ENCODE measurements at places on chromosomes 1 and 21. TPM values are rescaled to one million over a fixed set of nuclear protein-coding genes. Genes with fewer than 3 reads are reported as not detected.

DNA sequence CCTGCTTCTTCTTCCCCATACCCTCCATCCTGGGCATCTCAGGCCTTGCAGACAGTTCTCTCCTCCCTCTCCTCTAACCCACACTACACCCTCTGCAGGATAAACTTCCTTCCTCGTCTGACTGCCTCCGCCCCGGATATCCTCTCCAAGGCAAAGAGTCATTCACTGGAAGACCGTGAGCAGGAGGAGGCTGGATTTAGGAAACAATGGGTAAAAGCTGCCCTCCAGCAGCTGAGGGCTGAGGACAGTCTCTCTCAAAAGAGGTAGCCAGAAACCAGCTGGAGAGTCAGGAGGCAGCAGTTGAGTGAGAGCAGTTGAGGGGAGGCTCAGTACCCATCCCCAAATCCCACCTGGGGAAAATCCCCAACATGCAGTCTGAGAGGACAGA, 1.4 kb downstream of the CSRP1 start:
- no peak for DNase-seq

Gene LHX4
- total RNA-seq = under 0.01 TPM

DNA sequence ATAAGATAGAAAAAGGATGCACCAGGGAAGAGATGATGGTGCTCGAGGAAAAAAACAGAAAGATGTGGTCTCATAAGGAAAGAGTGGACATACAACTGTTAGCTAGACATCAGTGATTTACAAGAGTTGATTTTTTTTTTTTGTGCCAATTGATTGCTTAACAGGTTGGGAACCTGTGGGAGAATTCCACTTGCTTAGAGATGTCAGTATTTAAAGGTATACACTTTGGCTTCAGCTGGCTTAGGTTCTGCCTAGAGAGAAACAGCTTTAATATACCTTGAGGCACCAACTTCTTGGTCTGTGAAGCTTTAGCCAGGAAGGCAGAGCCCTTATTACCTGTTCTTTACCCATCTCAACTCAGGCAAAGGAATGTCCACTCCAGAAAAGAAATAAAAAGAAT, 303.8 kb downstream of the PAPPA2 start:
- no peak for DNase-seq

GRCh38 chr1:42379794-42380585, 602 bp upstream of the RIMKLA start:
- DNase-seq = no peak

Gene HRNR
- under 0.01 TPM for total RNA-seq

GRCh38 chr1:185556561-185556960, 177.6 kb upstream of the HMCN1 start:
- DNase-seq = no peak

GRCh38 chr1:159957824-159958268, 3.8 kb upstream of the SLAMF9 start:
- no peak for DNase-seq

DNA sequence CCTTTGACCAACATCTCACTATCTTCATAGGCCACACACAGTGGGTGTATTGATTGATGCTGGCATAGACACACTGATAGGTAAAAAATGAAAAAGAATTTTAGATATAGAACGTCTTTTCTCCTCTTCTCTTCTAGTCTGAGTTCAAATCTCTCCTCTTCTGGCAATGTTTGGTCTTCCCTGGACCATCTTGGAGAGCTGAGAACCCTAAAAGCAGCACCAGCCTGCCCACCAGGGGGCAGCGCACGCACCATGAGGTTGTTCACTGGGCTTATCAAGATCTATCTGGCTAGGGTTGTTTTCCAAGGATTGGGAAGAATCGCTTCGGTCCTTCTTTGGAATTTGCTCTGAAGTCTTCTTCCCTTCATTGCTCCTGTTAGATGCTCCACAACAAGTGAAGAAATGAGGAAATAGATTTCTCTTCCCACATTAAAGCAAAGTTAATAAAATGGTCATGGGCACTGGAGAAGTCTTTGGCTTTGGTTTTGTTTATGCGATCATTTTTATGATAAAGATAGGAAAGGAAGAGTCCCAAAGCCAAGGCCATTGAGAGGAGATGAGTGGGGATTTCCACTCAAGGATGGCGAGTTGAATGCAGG, 104.0 kb upstream of the OLIG2 start:
- no peak for DNase-seq

GRCh38 chr1:92274939-92275338, 23.8 kb downstream of the GLMN start:
- DNase-seq = no peak

Gene TDRD10
- total RNA-seq = 0.27 TPM

Gene POMGNT1
- 42.0 TPM for total RNA-seq

GRCh38 chr1:159935305-159935704, 10.0 kb upstream of the TAGLN2 start:
- no peak for DNase-seq

DNA sequence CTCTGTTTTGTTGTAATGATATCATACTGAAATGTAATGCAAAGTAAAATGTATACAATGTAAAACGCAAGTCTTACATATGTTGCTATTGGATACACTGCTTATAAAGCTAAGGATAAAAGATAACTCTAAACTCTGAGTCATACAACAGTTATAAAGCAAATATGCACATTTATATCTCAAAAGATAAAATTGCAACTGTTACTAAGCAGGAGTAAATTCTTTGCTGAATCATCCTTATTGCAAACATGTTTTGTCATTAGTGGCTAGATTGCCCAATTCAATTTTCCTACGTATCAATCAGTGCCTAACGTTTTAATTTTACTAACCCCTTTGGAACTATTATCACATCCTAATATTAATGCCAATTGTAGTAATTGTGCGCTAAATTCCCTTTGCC, 762.9 kb downstream of the LTN1 start:
- DNase-seq = no peak

Gene TRAF3IP3
- total RNA-seq = 32.9 TPM

- DNase-seq = no peak
Observed at GRCh38 chr1:11358984-11359383, 86.0 kb downstream of the UBIAD1 start.

GRCh38 chr1:201009962-201010645, 13.4 kb downstream of the KIF21B start:
- DNase-seq = no peak

Gene RXFP4
- total RNA-seq = not detected

GRCh38 chr1:204894606-204895005, 23.9 kb downstream of the NFASC start:
- no peak for DNase-seq

Gene PPIAL4G
- under 0.01 TPM for total RNA-seq

DNA sequence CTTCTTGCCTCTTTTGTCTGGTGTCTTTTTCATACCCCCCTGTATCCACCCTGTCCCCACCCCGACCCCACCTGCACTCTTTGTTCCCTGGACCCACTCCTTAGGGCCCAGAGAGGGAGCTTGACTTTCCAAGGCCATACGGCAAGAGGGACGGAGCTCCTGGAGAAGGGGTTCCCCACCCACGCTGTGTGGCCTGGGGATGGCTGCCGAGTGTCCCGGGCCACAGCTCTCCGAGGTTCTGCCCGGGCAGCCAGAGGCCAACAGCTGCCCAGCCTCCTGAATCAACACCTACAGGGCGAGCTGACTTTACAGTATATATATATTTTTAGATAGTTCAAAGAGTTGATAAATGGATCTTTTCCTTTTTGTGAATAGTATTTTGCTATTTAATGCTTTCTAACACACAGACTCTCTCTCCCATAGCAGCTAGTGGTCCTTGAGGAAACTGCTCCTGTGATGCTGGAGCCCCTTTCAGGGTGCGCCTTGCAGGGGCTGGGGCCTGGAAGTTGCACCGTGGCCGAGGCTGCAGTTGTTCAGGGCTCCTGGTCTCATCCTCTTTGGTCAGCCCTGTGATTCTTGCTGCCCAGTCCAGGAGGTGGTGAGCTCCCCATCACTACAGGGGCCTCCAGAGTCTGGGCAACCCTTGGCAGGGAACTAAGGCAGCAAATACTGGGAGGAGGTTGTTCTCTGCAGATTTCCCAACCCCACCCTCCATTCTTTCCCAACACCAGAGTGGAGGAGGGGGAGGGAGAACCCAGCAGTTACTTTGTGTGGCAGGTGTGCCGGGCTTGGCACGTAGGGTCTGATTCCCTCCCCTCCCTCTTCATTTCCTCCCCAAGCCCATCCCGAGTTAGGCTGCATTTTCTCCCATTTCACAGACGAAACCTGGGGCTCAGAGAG, 321.6 kb downstream of the PTPRU start:
- no peak for DNase-seq

DNA sequence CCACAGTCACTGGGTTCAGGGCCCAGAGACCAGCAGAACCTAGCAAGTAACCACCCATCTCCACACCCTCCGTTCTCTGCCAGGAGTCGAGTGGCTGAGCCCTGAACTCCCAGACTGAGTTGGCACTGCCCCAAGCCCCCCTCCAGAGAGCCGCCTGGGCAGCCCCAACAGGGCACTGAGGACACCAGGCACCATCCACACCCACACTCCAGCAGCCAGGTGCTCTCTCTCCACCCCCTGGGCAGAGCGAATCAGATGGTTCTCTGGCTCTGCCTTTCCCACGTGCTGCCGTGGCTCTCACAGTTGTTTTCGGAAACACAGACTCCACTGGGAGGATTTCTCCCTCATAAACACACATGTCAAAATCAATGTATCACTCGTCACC, 13.6 kb downstream of the WDR4 start:
- no peak for DNase-seq

Gene DAB1
- under 0.01 TPM for total RNA-seq

- peak; percentile 25 for DNase-seq
Observed at GRCh38 chr1:113390871-113391648, 745 bp downstream of the MAGI3 start.

- DNase-seq = peak; percentile 28
Observed at GRCh38 chr1:191831572-191831971, 326.7 kb upstream of the RGS18 start.

GRCh38 chr1:42334240-42335049, 590 bp downstream of the FOXJ3 start:
- peak; percentile 27 for DNase-seq

Gene NEGR1
- total RNA-seq = 3.8 TPM

Gene NES
- under 0.01 TPM for total RNA-seq

Gene ATP6V1G3
- not detected for total RNA-seq

DNA sequence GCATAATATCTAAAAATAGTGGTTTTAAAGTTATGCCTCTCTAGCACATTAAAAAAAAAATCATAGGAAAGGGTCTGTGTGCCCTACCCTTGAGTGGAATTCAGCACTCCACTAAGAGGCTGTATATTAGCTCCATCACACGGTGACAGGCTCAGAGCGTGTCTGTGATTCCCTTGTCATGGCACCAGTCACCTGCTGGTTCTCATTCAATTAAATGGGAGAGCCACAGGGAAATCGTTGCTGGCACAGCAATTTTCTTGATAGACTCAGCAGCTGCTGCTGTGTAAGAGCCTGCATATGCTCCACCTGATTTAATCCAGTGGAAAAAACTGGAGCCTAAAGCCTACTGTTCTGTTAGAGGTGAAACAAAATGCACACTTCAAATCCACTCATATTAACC, 9.5 kb downstream of the ATP6V1G3 start:
- DNase-seq = no peak

- no peak for DNase-seq
Observed at GRCh38 chr21:45539046-45539795, 3.0 kb downstream of the SLC19A1 start.

- no peak for DNase-seq
Observed at GRCh38 chr1:156257711-156258110, 9.9 kb upstream of the PAQR6 start.

- DNase-seq = no peak
Observed at GRCh38 chr1:18197299-18197698, 89.7 kb downstream of the IGSF21 start.

DNA sequence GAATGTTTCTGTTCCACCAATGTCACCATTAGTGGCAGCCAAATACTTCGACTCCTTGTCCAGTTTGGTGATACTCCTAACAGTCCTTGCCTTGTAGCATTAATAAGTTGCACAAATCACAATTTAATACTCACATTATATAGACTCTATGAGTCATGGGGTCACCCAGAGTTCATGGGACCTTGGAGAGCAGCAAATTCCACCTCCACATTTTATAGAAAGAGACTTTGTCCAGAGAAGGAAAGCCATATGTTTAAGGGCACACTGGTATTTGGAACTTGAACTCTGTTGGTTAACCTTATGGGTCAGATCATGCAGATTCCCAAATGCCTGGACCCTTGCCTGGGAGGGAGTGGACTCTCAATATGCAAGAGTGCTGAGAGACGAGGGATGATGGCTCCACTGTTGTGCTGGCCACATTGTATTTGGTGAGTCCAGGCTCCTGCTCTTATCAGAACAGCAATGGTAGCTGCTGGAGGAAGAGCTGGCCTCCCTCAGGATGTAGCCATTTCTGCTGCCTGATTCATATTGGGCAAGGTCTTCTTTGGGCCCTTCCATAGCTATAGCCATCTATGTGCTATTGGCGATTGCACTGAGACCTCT, 30.6 kb downstream of the DNAJC6 start:
- DNase-seq = no peak

GRCh38 chr1:16155537-16156410, at the start of gene EPHA2:
TSS of gene EPHA2 (minus strand) at chr1:16156069. CDS start at chr1:16155932, 137 bp downstream.
- no peak for DNase-seq

Gene FCRL6
- under 0.01 TPM for total RNA-seq

GRCh38 chr1:114589122-114589521, 7.7 kb upstream of the BCAS2 start:
- DNase-seq = no peak

- DNase-seq = no peak
Observed at GRCh38 chr1:3315399-3316339, 138.8 kb upstream of the ARHGEF16 start.

- DNase-seq = no peak
Observed at GRCh38 chr1:36753451-36753850, 270.7 kb upstream of the CSF3R start.

Gene KCND3
- under 0.01 TPM for total RNA-seq

- peak; percentile 82 for DNase-seq
Observed at GRCh38 chr1:175192630-175193526, at the start of gene KIAA0040. TSS of gene KIAA0040 (minus strand) at chr1:175192776. CDS start at chr1:175161013, 31,763 bp downstream.

GRCh38 chr1:11602424-11602823, 51.8 kb downstream of the FBXO2 start:
- DNase-seq = no peak

GRCh38 chr1:56229186-56229585, 350.2 kb downstream of the PLPP3 start:
- peak; percentile 2 for DNase-seq

GRCh38 chr1:167152192-167152876, 58.5 kb downstream of the STYXL2 start:
- DNase-seq = no peak

Gene DYNLT5
- total RNA-seq = 15.1 TPM

Gene LMX1A
- not detected for total RNA-seq

Gene HHAT
- 15.1 TPM for total RNA-seq

Gene KRTAP19-3
- total RNA-seq = not detected

Gene LCE2D
- total RNA-seq = not detected

- no peak for DNase-seq
Observed at GRCh38 chr1:228304225-228304624, 96.4 kb downstream of the OBSCN start.

- peak; percentile 72 for DNase-seq
Observed at GRCh38 chr21:33300701-33301631, 23.8 kb upstream of the IFNAR1 start.

DNA sequence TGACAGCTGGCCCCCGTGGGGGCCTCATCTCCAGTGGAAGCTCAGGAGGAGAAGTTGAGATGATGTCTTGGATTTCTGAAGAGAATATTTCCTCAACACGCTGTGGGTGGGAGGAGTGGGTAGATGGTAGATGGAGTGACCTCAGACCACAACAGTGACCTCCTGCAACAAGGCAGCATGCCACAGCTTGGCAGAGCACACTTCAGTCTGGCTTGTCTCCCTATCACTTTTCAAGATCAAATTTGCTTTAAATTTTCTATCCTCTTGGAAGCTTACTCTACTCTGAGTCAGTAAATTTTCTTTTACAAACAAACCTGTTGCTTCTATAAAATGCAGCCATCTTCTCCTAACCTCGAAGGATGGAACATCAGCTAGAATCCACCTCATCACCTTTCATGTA, 59.7 kb downstream of the NTPCR start:
- no peak for DNase-seq

- no peak for DNase-seq
Observed at GRCh38 chr1:227006226-227006796, 66.2 kb downstream of the COQ8A start.
